OCI-LY7 (cell line): ENCODE measurements at places on chromosomes 2 and 18.

DNA sequence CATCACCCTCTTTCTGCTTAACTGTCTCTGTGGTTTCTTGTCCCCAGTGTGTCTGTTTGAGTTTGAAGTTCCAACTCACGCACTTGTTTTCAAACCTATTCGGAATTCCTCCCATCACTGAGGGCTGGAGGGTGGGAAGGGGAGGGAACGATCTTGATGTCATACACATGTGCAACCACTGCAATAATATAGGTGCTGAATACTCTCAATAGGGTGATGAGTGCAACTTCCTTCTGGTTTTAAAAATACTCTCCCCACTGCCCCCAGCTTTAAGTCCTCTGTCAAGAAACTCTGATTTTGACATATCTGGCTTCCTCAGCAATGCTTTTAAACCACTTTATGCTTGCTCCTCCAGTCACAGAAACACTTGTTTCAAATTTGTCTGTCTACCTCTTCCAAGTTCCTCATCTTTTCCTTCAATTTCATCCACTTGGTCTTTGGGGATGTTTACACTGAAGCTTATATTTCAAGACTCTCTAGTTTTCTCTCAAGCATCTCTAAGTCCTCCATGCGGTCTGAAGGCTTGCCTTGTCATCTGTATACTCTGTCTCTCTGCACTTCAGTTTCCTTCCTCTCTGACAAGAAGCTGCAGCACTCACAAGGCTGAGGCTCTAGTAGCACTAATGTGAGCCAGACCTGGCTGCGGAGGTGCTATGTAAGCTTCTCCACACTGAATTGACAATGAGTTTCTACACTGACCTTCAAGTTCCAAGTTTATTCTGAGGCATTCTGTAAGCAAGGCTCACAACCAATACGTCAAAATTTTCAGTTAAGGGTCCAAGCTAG lies 422.3 kb downstream of the ZEB2 start:
- no peak for DNase-seq

GRCh38 chr18:70135604-70136003 lies 69.9 kb downstream of the RTTN start:
- DNase-seq: no peak

DNA sequence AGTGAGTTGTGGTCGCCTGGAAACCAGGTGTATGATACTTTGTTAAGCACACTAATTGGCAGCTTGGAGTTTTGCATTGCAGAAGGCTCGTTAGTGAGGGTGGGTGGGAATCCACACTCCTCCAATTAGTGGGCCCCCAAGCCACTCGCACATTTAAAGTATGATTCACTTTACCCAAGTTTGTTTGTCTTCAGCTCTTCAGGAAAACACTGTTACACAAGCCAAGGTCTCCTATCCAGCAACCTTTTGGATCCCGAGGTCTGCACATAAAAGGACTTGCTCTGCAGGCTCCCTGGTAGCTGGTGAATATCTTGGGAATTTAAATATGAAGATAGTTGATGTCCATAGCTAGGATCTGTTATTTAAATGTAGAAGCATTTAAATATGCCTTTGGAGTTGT lies 66.1 kb downstream of the NPAS2 start:
- no peak for DNase-seq

DNA sequence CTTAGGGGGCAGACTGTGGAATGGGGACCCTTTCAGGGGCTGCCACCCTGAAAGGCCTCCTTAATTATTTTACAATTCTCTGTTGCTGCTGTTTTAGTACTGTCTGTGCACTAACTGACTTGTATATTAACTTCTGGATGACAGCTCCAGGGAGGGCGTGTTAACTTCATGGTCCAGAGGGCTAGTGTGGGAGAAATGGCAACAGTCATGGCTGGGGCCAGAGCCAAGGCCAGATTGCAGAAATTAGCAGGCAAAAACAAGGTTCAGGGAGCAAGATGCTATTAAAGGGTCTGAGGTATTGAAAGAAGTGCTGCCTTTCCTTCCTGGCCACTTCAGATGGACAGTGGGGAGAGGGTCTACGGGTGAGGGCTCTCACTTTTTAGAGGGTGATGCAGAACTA lies 9.1 kb downstream of the WIPF1 start:
- no peak for DNase-seq

- DNase-seq: no peak
Measured at GRCh38 chr2:235461763-235462414, 32.0 kb upstream of the AGAP1 start.

DNA sequence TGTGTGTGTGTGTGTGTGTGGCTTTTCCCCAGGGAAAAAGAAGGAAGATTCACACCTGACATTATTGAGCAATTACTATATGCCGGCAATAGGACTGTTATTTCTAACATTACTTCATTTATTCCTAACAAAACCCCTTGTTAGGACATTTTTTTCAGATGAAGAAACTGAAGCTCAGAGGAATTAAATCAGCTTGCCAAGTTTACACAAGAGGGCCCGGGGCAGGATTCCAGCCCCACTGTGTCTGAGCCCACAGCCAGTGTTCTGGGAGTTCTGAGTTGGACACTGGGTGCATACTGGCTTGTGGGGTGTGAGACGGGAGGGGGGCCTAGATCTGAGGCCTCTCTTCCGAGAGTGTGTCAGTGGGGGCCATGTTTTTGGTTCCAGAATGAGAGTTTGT lies 9.9 kb downstream of the TOGARAM2 start:
- no peak for DNase-seq

- peak; percentile 34 for DNase-seq
Measured at GRCh38 chr18:62716619-62717168, 1.4 kb downstream of the PHLPP1 start.

DNA sequence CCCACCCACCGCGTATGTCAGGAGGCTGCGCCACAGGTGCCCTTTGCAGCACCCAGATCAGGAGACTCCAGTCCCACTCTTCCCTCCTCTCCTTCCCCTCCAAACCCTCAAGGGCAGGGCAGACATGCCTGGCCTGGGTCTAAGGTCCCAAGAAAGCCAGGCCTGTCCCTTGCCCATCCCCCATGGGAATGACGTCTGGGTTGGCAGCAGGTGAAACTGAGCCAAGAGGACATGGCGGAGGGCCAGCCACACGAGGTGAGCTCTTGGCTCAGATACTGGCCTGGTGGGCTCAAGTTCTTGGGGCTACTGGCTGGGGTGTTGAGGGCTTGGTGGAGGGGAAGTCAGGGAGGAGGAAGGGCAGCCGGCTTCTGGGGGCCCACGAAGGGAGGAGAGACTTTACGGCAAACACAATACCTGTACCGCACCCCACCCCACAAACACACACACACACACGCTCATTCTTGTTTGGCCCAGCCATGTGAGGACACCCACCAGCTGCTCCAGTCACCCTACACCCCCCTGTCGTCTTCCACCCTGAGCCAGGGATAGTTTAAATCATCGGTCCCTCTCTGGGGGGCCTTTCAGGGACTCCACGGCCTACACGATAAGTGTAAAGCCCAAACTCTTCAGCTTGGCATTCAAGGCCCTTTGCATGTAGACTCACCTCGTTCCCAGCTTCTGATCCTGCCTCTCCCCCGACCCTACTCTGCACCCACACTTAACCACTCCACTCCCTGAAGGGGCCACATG lies 24.1 kb upstream of the TNS1 start:
- DNase-seq: no peak

GRCh38 chr2:3651691-3652648 lies 6.0 kb upstream of the ALLC start:
- peak; percentile 92 for DNase-seq

DNA sequence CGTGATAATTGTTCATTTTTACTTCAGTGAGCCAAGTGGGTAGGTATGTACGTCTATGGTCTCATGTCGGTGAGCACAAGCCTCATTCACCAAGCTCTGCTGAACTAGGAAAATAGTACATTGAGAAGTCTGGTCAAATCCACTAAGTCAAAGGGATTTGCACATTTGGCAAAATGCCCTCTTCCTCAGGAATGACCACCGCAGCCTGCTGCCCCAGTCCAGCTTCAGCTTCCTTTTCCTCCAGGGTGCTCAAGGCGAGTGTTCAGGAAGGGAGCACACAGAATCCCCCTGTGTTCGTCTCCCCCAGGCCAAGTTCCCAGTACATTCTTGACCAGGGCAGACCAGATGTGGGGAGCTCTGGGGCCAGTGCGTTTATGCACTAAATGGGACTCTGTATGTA lies 23.0 kb downstream of the TCF7L1 start:
- DNase-seq: no peak

GRCh38 chr18:58952858-58953257 lies 88.2 kb downstream of the ZNF532 start:
- no peak for DNase-seq

GRCh38 chr18:61541673-61542072 lies 208.4 kb downstream of the CDH20 start:
- DNase-seq: no peak

DNA sequence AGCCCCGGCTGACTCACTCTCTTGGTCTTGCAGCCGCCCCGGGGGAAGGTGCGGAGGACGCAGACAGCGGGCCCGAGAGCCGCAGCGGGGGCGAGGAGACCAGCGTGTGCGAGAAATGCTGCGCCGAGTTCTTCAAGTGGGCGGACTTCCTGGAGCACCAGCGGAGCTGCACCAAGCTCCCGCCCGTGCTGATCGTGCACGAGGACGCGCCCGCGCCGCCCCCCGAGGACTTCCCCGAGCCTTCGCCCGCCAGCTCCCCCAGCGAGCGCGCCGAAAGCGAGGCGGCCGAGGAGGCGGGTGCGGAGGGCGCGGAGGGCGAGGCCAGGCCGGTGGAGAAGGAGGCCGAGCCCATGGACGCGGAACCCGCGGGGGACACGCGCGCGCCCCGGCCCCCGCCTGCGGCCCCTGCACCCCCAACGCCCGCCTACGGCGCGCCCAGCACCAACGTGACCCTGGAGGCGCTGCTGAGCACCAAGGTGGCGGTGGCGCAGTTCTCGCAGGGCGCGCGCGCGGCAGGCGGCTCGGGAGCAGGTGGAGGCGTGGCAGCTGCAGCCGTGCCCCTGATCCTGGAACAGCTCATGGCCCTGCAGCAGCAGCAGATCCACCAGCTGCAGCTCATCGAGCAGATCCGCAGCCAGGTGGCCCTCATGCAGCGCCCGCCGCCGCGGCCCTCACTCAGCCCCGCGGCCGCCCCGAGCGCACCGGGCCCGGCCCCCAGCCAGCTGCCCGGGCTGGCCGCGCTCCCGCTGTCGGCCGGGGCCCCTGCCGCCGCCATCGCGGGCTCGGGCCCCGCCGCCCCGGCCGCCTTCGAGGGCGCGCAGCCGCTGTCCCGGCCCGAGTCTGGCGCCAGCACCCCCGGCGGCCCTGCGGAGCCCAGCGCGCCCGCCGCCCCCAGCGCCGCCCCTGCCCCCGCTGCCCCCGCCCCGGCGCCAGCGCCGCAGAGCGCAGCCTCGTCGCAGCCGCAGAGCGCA lies 12.7 kb downstream of the SALL3 start:
- DNase-seq: no peak

GRCh38 chr2:19973466-19973865 lies 16.4 kb downstream of the WDR35 start:
- no peak for DNase-seq

GRCh38 chr18:55301824-55302166 lies 286.2 kb downstream of the TCF4 start:
- DNase-seq: no peak

DNA sequence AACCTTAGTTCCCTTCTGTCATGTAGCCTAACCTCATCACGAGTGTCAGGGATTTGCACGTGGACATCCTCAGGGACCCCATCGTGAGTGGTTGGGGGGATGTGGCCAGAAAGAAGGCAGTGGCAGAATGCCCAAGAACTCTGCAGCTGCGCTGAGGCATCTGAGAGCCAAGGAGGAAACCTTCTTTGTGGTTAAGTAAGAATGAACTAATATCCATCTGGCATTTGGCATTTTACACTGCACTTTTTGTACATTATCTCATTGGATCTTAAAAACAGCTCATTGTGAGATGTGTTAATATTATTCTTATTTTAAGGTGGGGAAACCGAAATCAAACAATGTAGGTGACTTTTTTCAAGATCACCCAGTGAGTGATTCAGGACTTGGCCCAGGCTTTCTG lies 32.6 kb upstream of the APCDD1 start:
- no peak for DNase-seq

- no peak for DNase-seq
Measured at GRCh38 chr2:7508296-7508943, 591.2 kb downstream of the RNF144A start.

DNA sequence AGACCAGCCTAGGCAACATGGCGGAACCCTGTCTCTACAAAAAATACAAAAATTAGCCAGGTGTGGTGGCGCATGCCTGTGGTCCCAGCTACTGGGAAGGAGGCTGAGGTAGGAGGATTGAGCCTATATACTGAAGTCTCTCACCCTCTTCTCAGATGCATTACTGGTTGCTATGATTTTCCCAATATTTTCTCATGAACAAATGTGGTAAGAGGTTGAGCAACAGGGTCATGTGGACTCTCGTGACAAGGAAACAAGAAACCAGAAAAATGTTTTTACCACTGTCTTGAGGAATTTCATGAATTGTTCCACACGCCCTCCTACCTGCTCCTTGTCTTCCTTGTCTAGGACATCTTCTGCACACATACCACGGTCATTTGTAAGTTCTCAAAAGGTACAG lies 12.4 kb downstream of the LMAN2L start:
- DNase-seq: no peak

- no peak for DNase-seq
Measured at GRCh38 chr2:108571286-108571685, 37.0 kb downstream of the LIMS1 start.

DNA sequence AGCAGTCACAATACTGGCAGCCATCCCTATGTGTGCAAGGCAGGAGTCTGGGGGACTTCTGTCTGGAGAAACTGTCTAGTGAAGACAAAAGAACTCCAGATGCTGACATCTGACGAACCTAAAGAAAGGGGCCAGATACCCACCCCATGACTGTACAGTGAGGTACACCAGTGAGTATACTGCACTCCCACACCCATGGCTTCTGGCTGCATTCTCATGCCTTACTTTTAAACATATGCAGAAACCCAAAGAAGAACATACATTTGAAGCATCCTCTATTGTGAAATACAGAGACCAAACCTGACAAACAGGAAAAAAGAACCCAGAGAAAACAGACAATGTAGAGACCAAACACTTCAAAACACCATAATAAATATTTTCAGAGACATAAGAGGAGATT lies 102.2 kb downstream of the ACTR3 start:
- no peak for DNase-seq

DNA sequence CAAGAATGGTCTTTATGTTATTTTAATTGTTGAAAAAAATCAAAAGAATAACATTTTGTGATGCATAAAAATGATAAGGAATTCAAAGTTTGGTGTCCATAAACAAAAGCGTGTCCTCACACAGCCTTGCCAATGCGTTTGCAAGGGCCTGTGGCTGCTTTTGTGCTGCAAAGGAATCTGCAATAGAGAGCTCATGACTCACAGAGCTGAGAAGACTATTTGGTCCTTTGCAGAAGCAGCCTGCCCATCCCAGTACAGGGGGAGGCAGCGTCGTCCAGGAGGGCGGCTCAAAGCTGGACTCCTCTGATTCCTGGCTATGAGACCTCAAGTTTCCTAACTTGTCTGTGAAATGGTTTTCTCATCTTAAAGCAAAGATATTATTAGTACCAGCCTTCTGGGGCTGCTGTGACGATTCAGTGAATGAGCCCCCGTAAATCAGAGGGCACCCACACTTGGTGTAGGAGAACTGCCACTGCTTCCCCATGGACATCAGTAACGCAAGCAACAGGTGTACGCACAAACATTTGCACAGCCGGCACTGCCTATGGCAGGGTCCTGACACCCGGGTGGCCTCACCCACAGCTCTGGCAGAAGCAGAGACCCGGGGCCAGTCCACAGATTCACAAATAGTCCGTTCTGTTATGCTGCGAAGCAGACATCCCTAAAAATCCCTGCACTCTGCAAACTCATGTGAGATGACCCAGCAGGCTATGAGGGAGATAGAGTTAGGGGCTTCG lies 70.6 kb upstream of the ASAP2 start:
- DNase-seq: no peak
